ENCODE measurements at places on chromosomes 16 and 17. TPM values are rescaled to one million over a fixed set of nuclear protein-coding genes. Genes with fewer than 3 reads are reported as not detected.

The TNP2 gene
- not detected for total RNA-seq

The MED1 gene
- 16.6 TPM for total RNA-seq

The FBF1 gene
- 11.6 TPM for total RNA-seq

The HAGHL gene
- 3.6 TPM for total RNA-seq

The PNPO gene
- total RNA-seq: 21.1 TPM

The CTRL gene
- 0.32 TPM for total RNA-seq

The FN3K gene
- total RNA-seq: 3.9 TPM

The PPP1R1B gene
- total RNA-seq: not detected

The SLC5A11 gene
- total RNA-seq: under 0.01 TPM

The HS3ST3A1 gene
- total RNA-seq: 0.32 TPM

All from epithelial cell of umbilical artery (primary cell).